Left lung (tissue), 14 donors: ENCODE measurements at places on chromosomes 12 and 14. TPM values are rescaled to one million over a fixed set of nuclear protein-coding genes. Genes with fewer than 3 reads are reported as not detected.

PRPH gene
- total RNA-seq, result not detected

MANSC4 gene
- total RNA-seq, result not detected

DNA sequence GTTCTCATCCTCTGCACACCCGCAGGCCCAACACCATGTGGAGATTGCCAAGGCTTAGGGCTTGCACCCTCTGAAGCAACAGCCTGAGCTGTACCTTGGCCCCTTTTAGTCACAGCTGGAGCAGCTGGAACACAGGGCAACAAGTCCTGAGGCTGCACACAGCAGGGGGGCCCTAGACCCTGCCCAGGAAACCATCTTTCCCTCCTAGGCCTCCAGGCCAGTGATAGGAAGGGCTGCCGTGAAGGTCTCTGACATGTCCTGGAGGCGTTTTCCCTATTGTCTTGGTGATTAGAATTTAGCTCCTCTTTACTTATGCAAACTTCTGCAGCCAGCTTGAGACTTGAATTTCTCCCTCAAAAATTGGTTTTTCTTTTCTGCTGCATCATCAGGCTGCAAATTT is 373.5 kb upstream of the CLEC14A start:
- no peak for DNase-seq
- no peak overlapping the region for H3K27ac ChIP-seq
- H3K27me3 ChIP-seq, result no peaks in the 10 kb centered on the region

DNA sequence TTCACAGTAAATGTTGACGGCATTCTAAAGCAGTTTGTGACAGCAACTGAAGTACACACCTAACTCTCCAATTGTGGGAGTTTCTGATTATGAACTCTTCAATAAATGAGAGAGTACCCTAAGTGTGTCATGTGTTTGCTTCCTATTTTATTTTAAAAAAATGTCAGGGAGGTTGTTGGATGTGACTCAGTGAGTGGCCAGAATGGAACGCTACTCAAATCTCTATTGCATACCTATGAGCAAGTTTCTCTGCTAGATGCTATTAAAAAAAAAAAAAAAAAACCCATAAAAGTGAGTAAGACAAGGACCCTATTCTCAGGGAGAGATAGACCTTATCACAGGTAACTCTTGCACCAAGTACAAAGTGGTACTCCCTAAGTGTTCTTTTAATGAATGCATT is 256.6 kb downstream of the BTG1 start:
- H3K27ac ChIP-seq, result no peak overlapping the region
- DNase-seq, result no peak
- H3K36me3 ChIP-seq, result no peaks in the 10 kb centered on the region
- H3K4me3 ChIP-seq, result no peak overlapping the region
- H3K4me1 ChIP-seq, result no peaks in the 10 kb centered on the region

GRCh38 chr12:113862590-113863454 is 103.3 kb downstream of the RBM19 start:
- DNase-seq, result no peak
- H3K27ac ChIP-seq, result no peak overlapping the region
- peaks cover 13% of the 10 kb centered on the region for H3K36me3 ChIP-seq
- no peaks in the 10 kb centered on the region for H3K27me3 ChIP-seq
- H3K4me1 ChIP-seq, result no peaks in the 10 kb centered on the region
- no peak overlapping the region for H3K4me3 ChIP-seq
